ENCODE measurements at places on chromosomes 2 and 18.

GRCh38 chr2:217725409-217725808 lies 277.4 kb downstream of the TNS1 start:
- H3K4me1 ChIP-seq: no peaks in the 10 kb centered on the region
- no peaks in the 10 kb centered on the region for H3K36me3 ChIP-seq
- no peak overlapping the region for H3K4me3 ChIP-seq
- DNase-seq: no peak

GRCh38 chr2:37376421-37377186 lies 32.2 kb downstream of the QPCT start:
- peak overlapping the region; percentile 11 for H3K27ac ChIP-seq
- H3K36me3 ChIP-seq: no peaks in the 10 kb centered on the region
- no peaks in the 10 kb centered on the region for H3K27me3 ChIP-seq
- H3K4me3 ChIP-seq: no peak overlapping the region

- H3K36me3 ChIP-seq: no peaks in the 10 kb centered on the region
- DNase-seq: no peak
- H3K4me3 ChIP-seq: no peak overlapping the region
- no peaks in the 10 kb centered on the region for H3K4me1 ChIP-seq
These were observed 145.0 kb downstream of the ZBTB7C start for GRCh38 chr18:48263914-48264902.

- H3K27ac ChIP-seq: no peak overlapping the region
- H3K4me3 ChIP-seq: no peak overlapping the region
- peaks cover 47% of the 10 kb centered on the region for H3K4me1 ChIP-seq
- no peaks in the 10 kb centered on the region for H3K36me3 ChIP-seq
- no peaks in the 10 kb centered on the region for H3K27me3 ChIP-seq
These were observed 129.6 kb downstream of the CERS6 start for GRCh38 chr2:168585700-168586099.

All from stomach (tissue), 19 donors.